ENCODE measurements at places on chromosomes 6 and 20.

GRCh38 chr6:107437691-107438090, 21.7 kb downstream of the PDSS2 start:
- no peak for DNase-seq

- peak; percentile 85 for DNase-seq
Observed at GRCh38 chr6:143961886-143962878, 45.9 kb downstream of the PLAGL1 start.

GRCh38 chr6:25628471-25629197, 23.4 kb upstream of the SCGN start:
- no peak for DNase-seq

DNA sequence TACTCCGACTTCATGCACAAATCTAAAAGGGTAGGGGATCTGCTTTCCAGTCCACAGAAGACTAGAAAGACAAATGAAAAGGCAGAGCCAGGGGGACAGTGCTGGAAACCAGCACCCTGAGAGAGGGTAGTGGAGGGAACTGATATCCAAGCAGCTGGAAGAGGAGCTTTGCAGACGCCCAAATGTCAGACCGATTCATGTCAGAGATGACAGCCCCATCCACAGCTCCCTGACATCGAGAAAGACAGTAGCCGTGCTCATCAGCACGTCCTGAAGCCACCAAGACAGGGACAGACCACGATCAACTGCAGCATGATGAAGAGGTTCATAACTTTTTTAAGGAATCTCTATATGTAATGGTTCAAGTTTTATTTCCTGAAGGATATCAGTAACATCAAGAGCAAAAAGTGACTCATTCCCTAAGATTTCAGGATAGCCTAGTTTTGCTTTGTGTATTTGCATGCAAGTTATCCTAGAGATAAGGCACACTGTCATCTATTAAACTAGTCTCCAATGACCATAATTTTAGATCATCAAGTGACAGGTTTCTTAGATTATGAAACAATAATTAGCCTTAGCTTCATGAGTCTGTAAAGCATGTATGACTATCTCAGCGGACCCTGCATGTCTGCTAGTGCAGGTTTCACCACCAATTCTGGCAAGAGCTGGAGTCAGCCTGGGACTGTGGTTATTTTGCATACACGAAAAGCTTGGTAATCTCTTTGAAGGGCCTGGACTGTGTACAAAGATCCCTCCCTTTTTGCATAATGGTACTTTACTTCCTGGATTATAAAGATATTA, 43.0 kb downstream of the PRDM1 start:
- peak; percentile 70 for DNase-seq

DNA sequence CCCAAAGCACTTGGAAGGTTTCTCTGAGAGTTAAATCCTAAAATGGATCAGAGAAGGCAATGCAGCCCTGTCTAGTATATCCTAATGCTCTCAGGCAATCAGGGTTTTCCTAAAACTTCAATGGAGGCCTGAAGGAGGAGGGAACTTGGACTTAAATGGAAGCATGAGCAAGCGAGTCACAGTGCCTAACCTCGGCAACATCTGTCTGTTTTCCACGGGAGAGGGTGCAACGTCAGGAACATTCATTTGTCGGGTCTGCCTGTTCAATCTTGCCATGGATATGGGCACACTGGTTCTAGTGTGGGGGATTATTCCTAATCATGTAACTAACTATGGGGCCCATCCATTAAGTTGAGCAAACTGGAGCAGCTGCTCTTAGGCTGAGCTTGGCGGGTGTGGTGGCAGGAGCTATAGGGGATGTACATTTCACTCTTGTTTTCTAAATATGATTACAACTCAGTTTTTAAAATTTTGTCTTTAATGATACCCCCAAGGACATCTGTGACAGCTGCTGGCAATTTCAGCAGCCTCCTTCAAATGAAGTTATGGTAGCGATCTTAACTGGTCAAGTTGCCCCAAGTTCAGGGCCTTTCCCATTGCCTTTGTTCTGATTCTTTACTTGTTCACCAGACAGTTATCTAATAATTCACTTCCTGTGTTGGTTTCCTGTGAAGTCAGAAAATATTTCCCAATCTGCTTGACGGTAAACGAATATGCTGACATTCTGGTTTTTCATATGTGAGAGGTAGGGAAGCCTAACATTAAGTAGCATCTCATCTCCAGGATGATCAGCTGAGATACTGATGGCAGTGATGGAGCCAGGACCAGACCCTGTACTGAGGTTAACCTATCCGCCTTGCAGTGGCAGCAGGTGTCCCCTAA, 21.6 kb downstream of the DSE start:
- no peak for DNase-seq

GRCh38 chr6:15362274-15363160, 116.6 kb downstream of the JARID2 start:
- no peak for DNase-seq

DNA sequence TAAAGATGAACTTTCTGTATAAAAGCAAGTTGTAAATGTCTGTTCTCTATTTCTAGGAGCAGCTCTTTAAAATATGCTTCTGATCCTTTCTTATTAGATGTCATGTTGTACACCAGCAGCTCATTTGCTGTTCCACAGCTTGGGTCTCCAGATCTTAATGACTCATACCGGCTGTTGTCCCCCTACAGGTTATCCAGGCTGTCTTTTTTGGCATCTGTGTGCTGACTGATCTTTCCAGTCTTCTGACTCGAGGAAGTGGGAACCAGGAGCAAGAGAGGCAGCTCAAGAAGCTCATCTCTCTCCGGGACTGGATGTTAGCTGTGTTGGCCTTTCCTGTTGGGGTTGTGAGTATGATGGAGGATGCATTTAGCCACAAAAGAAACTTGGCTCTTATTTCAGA, 76.0 kb downstream of the AIG1 start:
- DNase-seq = no peak

- no peak for DNase-seq
Observed at GRCh38 chr20:23111307-23111943, 25.3 kb upstream of the CD93 start.

DNA sequence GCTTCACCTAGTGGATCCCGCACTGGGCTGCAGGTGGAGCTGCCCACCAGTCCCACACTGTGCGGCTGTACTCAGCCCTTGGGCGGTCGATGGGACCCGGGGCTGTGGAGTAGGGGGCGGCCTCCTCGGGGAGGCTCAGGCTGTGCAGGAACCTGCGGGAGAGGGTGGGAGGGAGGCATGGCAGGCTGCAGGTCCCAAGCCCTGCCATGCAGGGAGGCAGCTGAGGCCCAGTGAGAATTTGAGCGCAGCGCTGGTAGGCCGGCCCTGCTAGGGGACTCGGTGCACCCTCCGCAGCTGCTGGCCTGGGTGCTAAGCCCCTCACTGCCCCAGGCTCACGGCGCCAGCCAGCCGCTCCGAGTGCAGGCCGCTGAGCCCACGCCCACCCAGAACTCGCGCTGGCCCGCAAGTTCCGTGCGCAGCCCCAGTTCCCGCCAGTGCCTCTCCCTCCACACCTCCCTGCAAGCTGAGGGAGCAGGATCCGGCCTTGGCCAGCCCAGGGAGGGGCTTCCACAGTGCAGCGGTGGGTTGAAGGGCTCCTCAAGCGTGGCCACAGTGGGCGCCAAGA, 1407.6 kb downstream of the EPHA7 start:
- DNase-seq = no peak

DNA sequence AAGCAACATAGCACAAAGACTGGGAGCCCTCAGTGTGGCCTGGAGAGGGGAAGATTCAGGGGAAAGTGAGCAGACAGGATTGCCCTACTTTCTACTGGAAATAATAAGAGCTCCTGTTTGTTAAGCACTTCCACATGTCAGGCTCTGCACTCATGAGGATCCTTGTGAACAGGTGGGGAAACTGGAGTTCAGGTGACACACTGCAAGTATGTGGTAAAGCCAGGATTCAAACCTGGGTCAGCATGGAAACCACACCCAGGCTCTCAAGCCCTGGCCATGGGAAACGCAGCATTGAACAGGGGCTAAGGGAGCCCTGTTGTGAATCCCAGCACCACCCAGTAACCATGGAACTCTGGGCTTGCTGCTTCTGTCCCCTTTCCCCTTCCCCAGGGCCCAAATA, 42.8 kb upstream of the ID1 start:
- no peak for DNase-seq

- DNase-seq = no peak
Observed at GRCh38 chr20:47667531-47668312, 117.6 kb downstream of the SULF2 start.

- no peak for DNase-seq
Observed at GRCh38 chr20:5150226-5151076, 23.6 kb downstream of the CDS2 start.

DNA sequence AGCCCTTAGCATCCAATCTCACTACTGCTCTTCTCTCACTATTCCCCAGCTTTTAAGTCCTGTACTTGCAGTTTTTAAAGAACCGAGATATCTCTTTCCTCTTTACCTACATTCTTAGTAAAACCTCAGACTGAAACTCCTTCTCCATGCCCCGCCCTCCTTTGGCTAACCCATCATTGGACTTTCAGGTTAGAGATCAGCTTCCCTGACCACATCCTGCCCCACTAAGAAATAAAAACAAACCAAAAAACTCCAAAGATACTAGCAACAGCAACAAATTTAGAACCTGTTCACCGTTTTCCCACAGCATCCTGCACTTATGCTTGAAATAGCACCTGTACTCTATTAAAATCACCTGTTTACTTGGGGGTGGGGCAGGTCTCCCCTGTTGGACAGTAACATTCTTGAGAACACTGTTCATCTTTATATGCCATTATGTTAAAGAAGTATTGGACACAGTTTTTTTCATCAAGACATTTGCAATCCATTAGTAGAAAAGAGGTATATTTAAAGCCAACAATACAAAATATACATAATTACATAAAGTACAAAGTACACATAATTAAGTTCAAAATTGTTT, 16.3 kb upstream of the SMAP1 start:
- no peak for DNase-seq

GRCh38 chr6:85672050-85672449, 29.4 kb upstream of the SYNCRIP start:
- DNase-seq = no peak

Data from eye (tissue), 1 donor.